Left ventricle myocardium inferior (tissue), 1 donor: ENCODE measurements at places on chromosomes 7 and 10. TPM values are rescaled to one million over a fixed set of nuclear protein-coding genes. Genes with fewer than 3 reads are reported as not detected.
A peak's percentile ranks its signal among the peaks of the same experiment; 100 is the strongest.

- peak overlapping the region; percentile 94 for H3K27ac ChIP-seq
- H3K4me1 ChIP-seq, result peaks cover 65% of the 10 kb centered on the region
- peaks cover 3% of the 10 kb centered on the region for H3K36me3 ChIP-seq
- H3K4me3 ChIP-seq, result peak overlapping the region; percentile 95
These were observed 839 bp downstream of the IKZF5 start for GRCh38 chr10:123007558-123008354.

DNA sequence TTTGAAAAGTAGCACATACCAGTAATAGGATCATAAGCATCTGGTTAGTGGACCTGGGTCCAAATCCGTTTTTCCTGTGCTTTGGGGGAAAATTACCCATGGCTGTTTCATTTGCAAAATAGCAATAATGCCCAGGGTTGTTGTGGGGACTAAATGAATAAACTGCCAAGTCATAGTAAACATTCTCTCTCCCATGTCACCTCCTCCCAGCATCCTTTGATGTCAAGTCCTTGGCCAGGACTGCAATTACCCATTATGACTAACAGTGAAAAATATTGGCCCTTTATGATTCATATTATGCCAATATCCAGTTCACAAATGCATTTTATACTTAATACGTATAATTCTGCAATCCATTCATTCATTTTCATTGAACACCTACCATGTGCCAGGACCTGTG, 23.0 kb downstream of the TOMM7 start:
- no peak for DNase-seq
- no peak overlapping the region for H3K4me3 ChIP-seq
- no peaks in the 10 kb centered on the region for H3K36me3 ChIP-seq
- no peaks in the 10 kb centered on the region for H3K4me1 ChIP-seq
- H3K27me3 ChIP-seq, result no peaks in the 10 kb centered on the region

- H3K4me1 ChIP-seq, result no peaks in the 10 kb centered on the region
- no peaks in the 10 kb centered on the region for H3K27me3 ChIP-seq
- no peak overlapping the region for H3K4me3 ChIP-seq
- no peaks in the 10 kb centered on the region for H3K36me3 ChIP-seq
- H3K27ac ChIP-seq, result no peak overlapping the region
- no peak for DNase-seq
These were observed 26.9 kb upstream of the VWA2 start for GRCh38 chr10:114212153-114212552.

DNA sequence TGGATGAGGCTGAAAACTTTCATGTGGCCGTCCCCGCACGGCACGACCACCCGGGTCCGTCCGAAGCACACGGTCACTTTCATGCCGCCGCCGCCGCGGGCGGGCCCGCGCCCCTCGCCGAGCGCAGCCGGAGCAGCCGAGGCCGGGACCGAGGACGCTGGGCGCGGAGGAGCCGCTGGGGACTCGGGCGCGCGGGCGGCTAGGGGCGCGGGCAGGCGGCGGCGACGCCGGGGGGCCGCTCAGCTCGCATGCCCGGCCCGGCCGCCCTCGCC, 247 bp downstream of the PARD3 start:
- H3K27ac ChIP-seq, result peak overlapping the region; percentile 89
- H3K4me3 ChIP-seq, result peak overlapping the region; percentile 95
- H3K4me1 ChIP-seq, result peaks cover 64% of the 10 kb centered on the region
- DNase-seq, result no peak
- no peaks in the 10 kb centered on the region for H3K27me3 ChIP-seq

- no peak for DNase-seq
- peaks cover 47% of the 10 kb centered on the region for H3K4me1 ChIP-seq
- H3K36me3 ChIP-seq, result no peaks in the 10 kb centered on the region
- peak overlapping the region; percentile 54 for H3K4me3 ChIP-seq
- H3K27me3 ChIP-seq, result no peaks in the 10 kb centered on the region
- peak overlapping the region; percentile 62 for H3K27ac ChIP-seq
These were observed 205.0 kb downstream of the DIP2C start for GRCh38 chr10:484441-484924.

- H3K4me3 ChIP-seq, result no peak overlapping the region
- H3K4me1 ChIP-seq, result no peaks in the 10 kb centered on the region
- no peaks in the 10 kb centered on the region for H3K36me3 ChIP-seq
- no peaks in the 10 kb centered on the region for H3K27me3 ChIP-seq
- DNase-seq, result no peak
- H3K27ac ChIP-seq, result no peak overlapping the region
These were observed 28.6 kb downstream of the PON3 start for GRCh38 chr7:95367606-95368005.

- peak overlapping the region; percentile 25 for H3K27ac ChIP-seq
- H3K4me1 ChIP-seq, result no peaks in the 10 kb centered on the region
- DNase-seq, result no peak
- no peak overlapping the region for H3K4me3 ChIP-seq
- peaks cover 3% of the 10 kb centered on the region for H3K36me3 ChIP-seq
These were observed 292.1 kb downstream of the THSD7A start for GRCh38 chr7:11539853-11540252.

- DNase-seq, result no peak
- peaks cover 42% of the 10 kb centered on the region for H3K4me1 ChIP-seq
- peaks cover 53% of the 10 kb centered on the region for H3K36me3 ChIP-seq
- peaks cover 12% of the 10 kb centered on the region for H3K27me3 ChIP-seq
These were observed 1.1 kb downstream of the UFSP1 start for GRCh38 chr7:100888291-100888987.

GRCh38 chr10:1272079-1272776, 216.0 kb downstream of the WDR37 start:
- H3K4me1 ChIP-seq, result no peaks in the 10 kb centered on the region
- H3K27me3 ChIP-seq, result peaks cover 9% of the 10 kb centered on the region
- no peaks in the 10 kb centered on the region for H3K36me3 ChIP-seq
- no peak overlapping the region for H3K4me3 ChIP-seq
- no peak overlapping the region for H3K27ac ChIP-seq

- DNase-seq, result no peak
- H3K4me1 ChIP-seq, result no peaks in the 10 kb centered on the region
- H3K36me3 ChIP-seq, result no peaks in the 10 kb centered on the region
- H3K4me3 ChIP-seq, result no peak overlapping the region
These were observed 728.3 kb downstream of the SORCS1 start for GRCh38 chr10:106436123-106436715.

DNA sequence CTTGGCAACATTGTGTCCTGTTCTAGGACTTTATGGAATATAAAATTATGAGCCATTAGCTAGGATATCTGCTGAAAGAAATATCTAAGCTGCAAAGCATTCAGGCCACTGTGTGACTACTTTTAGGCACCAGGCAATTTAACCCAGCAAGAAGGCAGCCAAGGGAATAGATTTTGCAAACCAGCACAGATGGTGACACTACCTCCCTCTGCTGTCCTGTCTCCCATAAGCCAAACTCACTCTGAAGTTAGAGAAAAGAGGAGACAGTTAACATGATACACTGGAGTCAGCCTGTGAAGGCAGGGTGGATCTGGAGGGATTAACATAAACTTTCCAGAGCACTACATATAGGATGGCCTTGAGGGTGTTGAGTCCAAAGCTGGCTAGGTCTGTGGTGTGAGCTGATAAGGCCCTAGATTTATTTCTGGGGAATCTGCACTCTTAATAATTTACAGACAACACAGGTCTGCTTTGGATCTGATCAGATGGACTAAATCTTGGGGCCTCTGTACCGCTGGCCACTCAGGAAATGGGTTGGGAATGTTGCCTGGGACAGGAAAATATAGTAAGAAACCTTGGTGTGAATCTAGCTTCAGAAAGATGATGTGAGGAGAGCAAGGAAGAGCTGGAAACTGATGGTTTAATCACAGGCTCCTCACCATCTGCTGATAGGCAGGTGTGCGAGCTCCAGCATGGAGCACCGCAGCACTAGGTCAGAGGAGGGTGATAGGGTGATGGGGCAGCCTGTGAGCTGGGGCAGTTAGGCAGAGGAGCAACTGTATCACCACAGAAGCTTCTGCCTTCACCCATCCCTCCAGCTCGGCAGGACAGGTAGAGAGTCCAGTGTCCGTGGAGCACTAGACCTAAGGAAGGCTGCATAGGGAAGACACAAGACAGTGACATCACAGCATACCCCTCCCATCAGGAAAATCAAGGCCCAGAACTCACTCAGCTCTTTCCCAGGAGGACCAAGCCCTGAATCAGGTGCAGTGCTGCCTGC, 229.9 kb upstream of the PRSS1 start:
- H3K4me1 ChIP-seq, result no peaks in the 10 kb centered on the region
- H3K27me3 ChIP-seq, result peaks cover 28% of the 10 kb centered on the region
- no peaks in the 10 kb centered on the region for H3K36me3 ChIP-seq
- no peak for DNase-seq

GRCh38 chr10:29966269-29966668, 93.1 kb downstream of the JCAD start:
- no peaks in the 10 kb centered on the region for H3K27me3 ChIP-seq
- H3K4me3 ChIP-seq, result no peak overlapping the region
- H3K27ac ChIP-seq, result no peak overlapping the region
- peaks cover 5% of the 10 kb centered on the region for H3K4me1 ChIP-seq

- H3K27me3 ChIP-seq, result no peaks in the 10 kb centered on the region
- H3K27ac ChIP-seq, result peak overlapping the region; percentile 100
- H3K4me1 ChIP-seq, result peaks cover 72% of the 10 kb centered on the region
- no peaks in the 10 kb centered on the region for H3K36me3 ChIP-seq
- DNase-seq, result no peak
These were observed 2.7 kb upstream of the KMT2E start for GRCh38 chr7:105011141-105011830.

GRCh38 chr7:149196151-149196704, 882 bp downstream of the ZNF282 start:
- H3K36me3 ChIP-seq, result peaks cover 31% of the 10 kb centered on the region
- H3K4me1 ChIP-seq, result peaks cover 29% of the 10 kb centered on the region
- H3K27me3 ChIP-seq, result no peaks in the 10 kb centered on the region
- no peak for DNase-seq

DNA sequence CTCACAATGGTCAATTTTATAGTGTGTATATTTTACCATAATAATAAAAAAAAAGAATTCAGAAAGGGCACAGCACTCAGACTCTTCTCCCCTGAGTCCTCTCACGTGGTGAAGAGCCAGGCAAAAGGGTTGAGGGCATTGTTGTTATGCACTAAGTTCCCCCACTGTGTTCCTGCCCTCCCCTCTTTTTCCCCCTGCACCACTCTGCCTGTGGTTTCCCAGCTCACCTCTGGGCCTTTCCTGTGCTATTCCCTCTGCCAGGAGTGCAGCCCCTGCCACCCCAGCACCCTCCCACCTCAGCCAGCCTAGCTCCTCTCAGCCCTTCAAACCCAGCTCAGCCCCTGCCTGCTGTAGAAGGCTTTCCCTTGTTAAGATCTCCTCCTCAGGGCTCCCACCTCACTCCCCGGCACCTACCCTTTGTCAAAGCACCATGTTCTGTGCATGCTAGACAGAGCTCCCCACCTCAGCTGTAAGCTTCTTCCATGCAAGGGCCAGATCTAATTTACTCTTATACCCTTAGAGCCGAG, 108.5 kb downstream of the KCNMA1 start:
- no peak for DNase-seq
- H3K4me1 ChIP-seq, result no peaks in the 10 kb centered on the region
- H3K4me3 ChIP-seq, result no peak overlapping the region
- H3K27ac ChIP-seq, result no peak overlapping the region

GRCh38 chr7:83289419-83289993, 126.8 kb upstream of the PCLO start:
- no peaks in the 10 kb centered on the region for H3K27me3 ChIP-seq
- no peak overlapping the region for H3K4me3 ChIP-seq
- H3K4me1 ChIP-seq, result no peaks in the 10 kb centered on the region
- no peak for DNase-seq

GRCh38 chr7:69781412-69781846, 183.2 kb downstream of the AUTS2 start:
- peaks cover 40% of the 10 kb centered on the region for H3K4me1 ChIP-seq
- peak; percentile 25 for DNase-seq
- H3K36me3 ChIP-seq, result no peaks in the 10 kb centered on the region
- no peaks in the 10 kb centered on the region for H3K27me3 ChIP-seq

GRCh38 chr7:156473476-156474240, 166.9 kb upstream of the RNF32 start:
- no peak overlapping the region for H3K27ac ChIP-seq
- H3K36me3 ChIP-seq, result no peaks in the 10 kb centered on the region
- no peak overlapping the region for H3K4me3 ChIP-seq
- H3K27me3 ChIP-seq, result peaks cover 63% of the 10 kb centered on the region
- H3K4me1 ChIP-seq, result no peaks in the 10 kb centered on the region

- no peak for DNase-seq
- no peaks in the 10 kb centered on the region for H3K36me3 ChIP-seq
- H3K4me3 ChIP-seq, result no peak overlapping the region
- H3K4me1 ChIP-seq, result peaks cover 4% of the 10 kb centered on the region
These were observed 573.9 kb upstream of the PCDH15 start for GRCh38 chr10:55374917-55375316.

GRCh38 chr10:12961416-12962205, 39.9 kb downstream of the CCDC3 start:
- H3K36me3 ChIP-seq, result no peaks in the 10 kb centered on the region
- peaks cover 11% of the 10 kb centered on the region for H3K4me1 ChIP-seq
- DNase-seq, result no peak
- peak overlapping the region; percentile 33 for H3K27ac ChIP-seq
- no peak overlapping the region for H3K4me3 ChIP-seq

Gene ANKRD1
- total RNA-seq, result 2,047 TPM

Gene CCDC7
- 24.7 TPM for total RNA-seq

Gene DRGX
- total RNA-seq, result not detected

Gene HTR7
- total RNA-seq, result 0.22 TPM

Gene FGFBP3
- total RNA-seq, result 0.22 TPM
